ENCODE measurements at places on chromosomes 3 and 15. TPM values are rescaled to one million over a fixed set of nuclear protein-coding genes. Genes with fewer than 3 reads are reported as not detected.

DNA sequence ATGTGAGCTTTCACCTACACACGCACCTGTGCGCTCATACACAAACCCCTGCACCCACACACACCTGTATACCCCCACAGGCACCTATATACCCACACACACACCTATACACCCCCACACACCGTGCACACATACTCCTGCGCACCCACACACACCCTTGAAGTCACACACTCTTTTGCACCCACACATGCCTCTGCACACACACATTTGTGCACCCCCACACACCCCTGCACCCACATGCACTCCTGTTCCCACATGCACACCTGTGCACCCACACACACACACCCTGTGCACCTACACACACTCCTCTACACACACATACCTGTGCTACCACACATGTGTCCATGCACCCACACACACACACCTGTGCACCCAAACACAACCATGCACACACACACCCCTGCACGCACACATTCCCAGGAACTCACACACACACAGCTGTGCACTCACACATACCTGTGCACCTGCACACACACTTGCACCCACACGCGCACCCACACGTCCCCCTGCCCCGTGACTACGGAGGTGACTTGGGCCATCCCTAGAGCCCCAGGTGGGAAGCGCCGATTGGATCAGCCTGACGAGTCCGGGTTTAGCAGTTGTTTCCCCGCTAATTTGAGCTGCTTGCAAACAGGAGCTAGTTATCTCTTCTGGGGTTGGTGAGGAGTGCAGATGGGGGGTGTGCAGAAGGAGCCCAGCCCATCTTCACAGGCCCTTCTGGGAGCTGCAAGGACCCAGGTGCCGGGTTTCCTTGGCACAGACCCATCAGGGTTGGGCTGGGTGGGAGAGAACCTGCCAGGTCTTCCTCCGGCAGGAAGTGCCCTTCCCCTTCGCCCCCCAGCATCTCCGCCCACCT, 97.8 kb downstream of the CHSY1 start:
- DNase-seq, result no peak

DNA sequence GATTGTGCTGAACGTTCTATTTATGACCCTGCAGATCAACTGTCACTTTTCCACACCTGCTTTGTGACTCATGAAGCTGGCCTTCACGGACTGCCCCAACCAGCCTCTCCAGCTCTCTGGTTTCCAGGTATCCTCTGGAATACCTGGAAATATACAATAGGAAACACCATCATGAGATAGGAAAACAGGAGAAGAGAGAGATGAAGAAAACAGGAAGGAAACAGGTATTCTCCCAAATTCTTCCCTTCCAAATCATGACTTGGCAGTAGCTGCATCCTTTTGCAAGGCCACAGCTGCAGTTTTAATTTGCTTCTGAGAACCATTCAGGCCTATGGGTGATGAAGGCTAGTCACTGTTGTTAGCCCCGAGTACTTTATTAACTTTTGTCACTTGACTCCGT, 909.1 kb downstream of the EPHA3 start:
- DNase-seq, result no peak

DNA sequence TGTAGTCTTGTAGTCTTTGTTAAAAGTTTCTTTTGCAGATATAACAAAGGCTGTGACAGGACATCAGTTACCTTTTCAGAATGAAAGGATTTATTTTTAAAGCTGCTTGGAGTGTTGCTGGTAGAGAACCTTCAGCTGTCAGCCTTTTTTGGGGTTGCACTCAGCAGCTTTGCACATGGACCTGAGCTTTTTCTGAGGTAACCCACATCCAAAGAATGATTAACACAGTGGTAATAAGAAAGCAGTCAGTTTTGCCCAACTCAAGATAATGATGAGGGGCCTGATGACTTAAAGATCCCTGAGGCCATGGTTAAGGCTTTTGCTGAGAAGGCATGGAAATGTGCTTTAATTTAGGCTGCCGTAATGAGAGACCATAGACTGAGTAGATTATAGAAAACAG, 1042.7 kb downstream of the PLOD2 start:
- no peak for DNase-seq

Gene PLCL2
- polyA plus RNA-seq, result 1.4 TPM

DNA sequence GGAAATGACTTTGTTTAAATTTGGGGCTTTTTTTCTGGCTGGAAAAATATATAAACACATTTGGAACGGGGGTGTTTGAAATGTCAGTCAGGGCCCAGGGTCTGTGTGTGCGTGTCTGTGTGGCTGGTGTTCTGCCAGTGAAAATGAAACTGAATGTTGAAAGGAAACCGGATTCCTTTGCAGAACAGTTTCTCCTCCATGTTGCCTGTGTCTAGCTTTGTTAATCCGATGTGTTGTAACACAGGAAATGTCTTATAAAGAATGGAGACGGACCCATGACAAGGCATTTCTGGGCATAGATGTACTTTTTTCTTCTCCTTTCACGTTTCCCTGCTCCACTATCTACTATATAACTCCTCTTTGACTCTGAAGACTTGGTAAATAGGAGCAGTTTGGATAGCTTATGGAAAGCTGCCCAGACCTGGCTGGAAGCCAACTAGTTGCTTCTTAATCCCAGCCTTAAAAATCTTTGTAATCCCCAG, 2.8 kb downstream of the SQOR start:
- peak; percentile 85 for DNase-seq

DNA sequence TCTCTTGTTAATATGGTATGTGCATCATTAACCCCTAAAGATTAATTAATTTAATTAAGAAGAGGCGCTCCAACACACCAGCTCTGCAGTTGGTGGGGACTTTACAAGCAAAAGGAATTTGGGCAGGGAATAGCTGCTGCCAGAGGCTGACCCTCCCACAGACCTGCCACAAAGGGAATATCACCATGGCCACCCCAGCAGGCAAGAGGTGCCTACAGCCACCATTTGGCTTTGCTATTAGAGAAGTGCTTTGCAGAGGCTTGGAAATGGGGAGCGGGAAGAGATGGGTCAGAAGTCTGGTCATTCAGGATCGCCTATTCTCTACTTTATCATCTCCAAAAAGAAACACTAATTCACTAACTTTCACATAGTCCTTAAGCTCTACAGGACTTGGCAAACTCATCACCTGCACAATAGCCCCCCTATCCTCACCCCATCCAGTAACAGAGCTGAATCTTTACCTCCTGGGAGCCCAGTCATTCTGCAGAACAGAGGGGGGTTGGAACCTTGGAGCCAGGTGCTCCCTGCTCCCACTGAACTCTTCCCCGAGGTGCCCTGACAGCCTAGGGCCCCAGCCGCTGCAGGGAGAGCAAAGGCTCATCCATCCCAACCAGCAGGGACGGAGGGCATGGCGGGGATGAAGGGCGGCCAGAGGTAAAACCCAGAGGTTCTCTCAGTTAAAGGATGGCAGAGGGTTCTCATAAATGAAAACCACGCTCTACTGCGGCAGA, 29.7 kb downstream of the LRIG1 start:
- DNase-seq, result no peak

Gene FANCD2OS
- not detected for polyA plus RNA-seq

Gene ALG1L2
- polyA plus RNA-seq, result 0.49 TPM

Gene SLITRK3
- not detected for polyA plus RNA-seq

DNA sequence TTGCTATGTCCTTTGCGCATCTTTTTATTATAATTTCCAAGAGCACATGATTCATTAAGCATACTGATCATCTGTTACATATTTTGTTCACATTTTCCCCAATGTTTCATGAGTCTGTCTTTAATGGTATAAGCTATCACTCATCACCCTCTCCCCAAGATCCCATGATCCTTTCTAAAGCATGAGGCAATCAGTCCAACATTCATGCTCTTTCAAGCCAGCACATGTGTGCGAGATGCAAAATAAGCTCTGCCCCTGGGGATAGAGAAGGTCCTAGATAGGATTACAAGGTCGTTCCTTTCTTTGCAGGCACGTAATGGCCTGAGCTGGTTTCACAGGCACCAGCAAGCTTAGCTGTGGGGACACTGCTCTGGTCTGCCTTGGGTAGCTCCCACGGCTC, 32.2 kb upstream of the B3GNT5 start:
- no peak for DNase-seq

Gene SLC12A8
- 3.4 TPM for polyA plus RNA-seq

Gene DUOXA2
- polyA plus RNA-seq, result not detected

Gene STRC
- polyA plus RNA-seq, result 0.08 TPM

DNA sequence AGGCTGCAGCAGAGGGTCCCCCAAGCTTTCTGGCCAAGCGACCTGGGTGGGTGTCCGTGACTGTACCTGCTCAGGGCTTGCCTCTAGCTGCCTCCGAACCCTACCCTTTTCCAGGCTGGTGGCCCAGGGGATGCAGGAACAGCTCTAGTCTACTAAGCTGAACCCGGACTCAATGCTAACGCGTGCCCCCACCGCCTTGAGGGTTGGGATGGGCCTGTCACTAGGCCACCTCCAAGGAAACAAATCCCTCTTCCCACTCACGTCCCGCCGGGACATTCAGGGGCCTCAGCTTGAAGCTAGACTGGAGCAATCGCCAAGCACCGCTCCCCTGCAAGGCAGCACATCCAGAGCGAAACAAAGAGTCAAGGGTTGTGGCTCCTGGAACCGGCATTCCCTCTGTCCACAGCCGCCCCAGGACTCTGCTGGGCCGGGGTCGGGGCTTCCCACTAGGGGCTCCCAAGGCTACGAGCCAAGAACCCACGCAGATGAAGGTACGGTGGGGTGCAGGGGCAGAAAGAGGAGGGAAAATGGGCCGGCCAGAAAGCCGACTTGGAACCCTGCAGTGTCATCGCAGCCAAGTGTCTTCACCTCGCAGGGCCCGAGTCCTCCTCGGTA, 2.9 kb downstream of the FBXL22 start:
- DNase-seq, result peak; percentile 57

GRCh38 chr15:93497291-93497690, 408.3 kb upstream of the RGMA start:
- DNase-seq, result no peak

Gene GOLGA6D
- not detected for polyA plus RNA-seq

GRCh38 chr15:22855791-22856190, 17.3 kb downstream of the NIPA2 start:
- no peak for DNase-seq

- DNase-seq, result no peak
Observed at GRCh38 chr3:48974076-48974864, 15.8 kb upstream of the P4HTM start.

DNA sequence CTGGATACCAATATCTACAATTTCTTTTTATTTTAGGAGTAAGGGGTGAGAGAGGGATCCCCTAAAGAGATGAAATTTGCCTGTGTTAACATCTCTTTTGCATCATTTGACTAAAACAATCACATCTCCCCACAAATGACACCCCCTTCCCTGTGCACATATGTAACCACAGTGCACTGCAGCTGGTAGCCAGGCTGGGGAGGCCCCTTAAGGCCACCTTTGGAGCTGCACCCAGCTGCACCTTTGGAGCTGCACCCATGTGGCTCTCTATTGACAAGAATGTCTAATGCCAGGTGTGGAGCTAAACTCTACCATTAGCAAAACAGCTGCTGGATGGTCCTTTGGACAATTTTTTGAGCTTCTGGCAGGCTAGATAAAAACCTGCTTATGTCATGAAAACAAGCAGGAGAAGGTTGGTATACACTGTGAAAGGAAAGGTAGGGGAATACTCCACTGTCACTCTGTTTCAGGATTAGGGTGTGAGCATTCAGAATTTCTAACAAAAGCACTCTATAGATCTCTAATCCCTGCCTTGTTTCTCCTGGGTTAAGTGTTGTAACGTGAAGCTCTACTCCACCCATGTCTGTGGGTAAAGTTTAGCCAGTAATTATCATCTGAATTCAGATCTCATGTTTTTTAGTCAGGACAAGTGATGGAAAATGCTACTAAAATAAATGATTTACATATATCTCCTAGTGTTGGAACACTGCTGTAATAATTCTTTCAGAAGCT, 52.1 kb downstream of the TFG start:
- no peak for DNase-seq

DNA sequence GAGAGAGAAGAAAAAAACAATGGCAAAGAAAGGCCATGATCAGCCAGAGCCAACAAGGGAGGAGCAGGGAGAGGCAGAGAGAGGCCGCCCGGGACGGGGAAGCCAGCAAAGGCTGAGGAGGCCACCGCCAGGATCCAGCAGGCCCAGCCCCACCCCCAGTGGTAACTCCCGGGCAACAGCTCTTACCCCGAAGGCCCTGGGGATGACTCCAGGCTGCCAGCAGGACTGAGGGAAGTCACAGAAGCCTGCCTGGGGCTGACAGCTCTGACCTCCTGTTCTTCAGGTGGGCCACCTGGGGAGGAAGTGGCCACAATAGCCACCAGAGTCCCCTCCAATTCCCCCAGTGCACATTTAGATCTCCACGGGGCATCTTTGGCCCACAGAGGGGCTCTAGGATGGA, 184.3 kb upstream of the LINGO1 start:
- DNase-seq, result no peak

Gene OPA1
- 29.0 TPM for polyA plus RNA-seq

DNA sequence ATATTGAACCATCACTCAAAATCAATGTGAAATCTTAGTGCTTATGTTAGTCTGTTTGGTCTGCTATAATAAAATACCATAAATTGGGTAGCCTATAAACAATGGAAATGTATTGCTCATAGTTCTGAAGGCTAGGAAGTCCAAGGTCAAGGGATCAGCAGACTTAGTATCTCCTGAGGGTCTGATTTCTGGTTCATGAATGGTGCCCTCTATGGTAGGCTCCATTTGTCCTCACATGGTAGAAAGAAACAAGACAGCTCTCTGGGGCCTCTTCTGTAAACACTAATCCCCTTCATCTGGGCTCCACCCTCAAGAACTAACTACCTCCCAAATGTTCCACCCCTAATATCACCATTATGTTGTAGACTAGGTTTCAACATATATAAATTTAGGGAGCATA, 15.0 kb upstream of the EOMES start:
- no peak for DNase-seq

Gene ABI3BP
- polyA plus RNA-seq, result 30.3 TPM

GRCh38 chr15:45448066-45448915, 69.9 kb upstream of the GATM start:
- DNase-seq, result peak; percentile 46

DNA sequence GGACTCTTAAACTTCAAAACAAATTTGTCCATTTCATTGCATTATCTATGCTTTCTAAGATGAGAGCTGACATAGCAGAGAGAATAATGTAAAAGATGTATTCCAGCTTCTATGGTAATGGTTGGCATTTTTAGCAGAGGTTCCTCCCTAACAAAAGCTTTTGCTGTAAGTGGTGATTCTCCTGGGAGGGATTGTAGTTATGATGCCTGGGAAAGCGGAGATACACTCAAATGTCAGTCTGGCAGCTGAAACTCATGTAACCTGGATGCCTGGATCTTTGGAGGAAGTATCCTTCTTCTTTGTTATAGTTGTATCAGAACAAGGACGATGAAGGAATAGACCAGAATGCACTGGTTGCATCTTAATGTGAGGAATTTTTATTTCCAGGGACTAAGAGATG, 7.5 kb downstream of the CHL1 start:
- no peak for DNase-seq
